Activated CD8-positive, alpha-beta memory T cell treated with anti-CD3 and anti-CD28 coated beads for 48 hours (primary cell): ENCODE measurements at places on chromosomes 3 and 15.
A peak's percentile ranks its signal among the peaks of the same experiment; 100 is the strongest.

DNA sequence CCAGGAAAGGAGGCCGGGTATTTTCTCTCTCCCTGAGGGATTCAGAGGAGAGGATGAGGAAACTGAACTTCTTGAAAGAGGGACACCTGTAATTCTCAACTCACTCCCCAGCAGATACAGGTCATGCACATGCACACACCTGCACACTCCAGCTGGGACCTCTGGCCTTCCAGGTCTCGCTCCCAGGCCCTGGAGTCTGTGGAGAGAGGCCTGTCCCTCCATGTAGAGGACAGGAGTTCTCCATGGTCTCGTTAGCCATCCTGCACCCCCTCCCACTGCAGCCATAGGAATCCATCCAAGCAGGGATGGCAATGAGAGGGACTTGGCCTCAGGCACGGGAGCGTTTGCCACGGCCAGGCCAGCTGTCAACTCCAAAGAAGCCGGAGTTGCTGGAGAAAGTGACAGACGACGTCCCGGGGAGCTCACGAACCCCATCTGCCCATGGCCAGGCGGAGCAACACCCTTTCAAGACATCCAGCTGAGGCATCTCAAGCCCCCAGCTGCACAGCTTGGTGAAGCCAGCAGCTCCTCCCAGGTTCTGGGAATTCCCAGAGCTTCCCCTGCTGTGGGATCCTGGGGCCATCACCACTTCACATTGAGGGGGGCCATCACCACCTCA is 223.3 kb downstream of the UACA start:
- no peak for DNase-seq

DNA sequence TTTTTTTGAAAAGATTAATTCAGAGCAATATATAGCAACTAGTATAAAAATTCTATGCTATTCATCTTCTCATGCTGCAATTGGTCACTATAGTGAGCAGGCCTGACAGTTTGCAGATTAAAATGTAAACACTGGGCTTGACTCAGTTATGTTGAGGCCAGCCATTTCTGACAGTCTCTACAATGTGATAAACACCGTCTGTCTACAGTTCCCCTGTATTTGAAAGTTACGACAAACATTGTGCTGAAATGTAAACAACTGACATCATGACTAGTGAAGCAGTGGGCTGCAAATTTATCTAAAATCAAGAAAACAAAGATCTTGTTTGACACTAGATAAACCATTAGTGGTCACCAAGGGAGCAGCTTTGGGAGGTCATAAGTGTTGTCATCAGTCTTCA is 197.4 kb downstream of the ISL2 start:
- DNase-seq: no peak

- DNase-seq: no peak
Measured at GRCh38 chr3:69323941-69324340, 61.9 kb downstream of the FRMD4B start.

DNA sequence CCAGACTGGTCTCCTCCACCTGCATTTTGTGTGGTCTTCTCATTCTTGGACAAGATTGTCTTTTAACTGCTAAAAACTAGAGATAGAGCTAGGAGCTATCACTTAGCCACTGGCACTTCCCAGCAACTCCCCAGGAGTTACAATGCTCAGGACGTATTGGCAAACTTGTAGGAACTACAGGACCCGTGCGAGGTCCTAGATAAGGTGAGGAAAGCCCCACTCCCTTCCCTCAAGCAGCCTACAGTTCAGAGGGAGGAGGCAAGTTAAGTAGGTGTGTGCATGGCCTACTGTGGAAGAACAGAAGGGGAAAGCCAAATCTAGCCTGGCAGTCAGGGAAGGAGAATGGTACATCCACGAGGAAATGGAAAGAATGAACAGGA is 504.7 kb upstream of the PROK2 start:
- no peak for DNase-seq

GRCh38 chr3:49058011-49058410 is 28.8 kb upstream of the IMPDH2 start:
- no peak for DNase-seq

GRCh38 chr3:55467099-55467498 is 20.0 kb downstream of the WNT5A start:
- DNase-seq: no peak

DNA sequence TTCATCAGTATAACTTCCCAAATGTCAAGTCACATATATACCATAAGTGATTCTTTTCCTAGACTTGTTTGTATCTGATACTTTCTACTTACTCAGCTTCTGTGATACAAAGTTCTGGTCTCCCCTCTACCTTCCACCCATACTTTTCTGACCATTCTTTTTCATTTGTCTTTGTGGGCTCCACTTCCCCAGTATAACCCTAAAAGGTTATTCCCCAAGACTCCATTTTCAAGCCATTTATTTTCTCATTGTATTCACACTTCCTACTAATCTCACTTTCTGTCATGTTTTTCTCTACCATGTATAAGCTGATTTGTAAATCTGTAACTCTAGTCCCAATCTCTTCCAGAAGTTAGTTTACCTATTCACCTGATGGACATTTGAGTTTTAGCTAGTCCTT is 34.0 kb downstream of the IQCB1 start:
- DNase-seq: no peak

DNA sequence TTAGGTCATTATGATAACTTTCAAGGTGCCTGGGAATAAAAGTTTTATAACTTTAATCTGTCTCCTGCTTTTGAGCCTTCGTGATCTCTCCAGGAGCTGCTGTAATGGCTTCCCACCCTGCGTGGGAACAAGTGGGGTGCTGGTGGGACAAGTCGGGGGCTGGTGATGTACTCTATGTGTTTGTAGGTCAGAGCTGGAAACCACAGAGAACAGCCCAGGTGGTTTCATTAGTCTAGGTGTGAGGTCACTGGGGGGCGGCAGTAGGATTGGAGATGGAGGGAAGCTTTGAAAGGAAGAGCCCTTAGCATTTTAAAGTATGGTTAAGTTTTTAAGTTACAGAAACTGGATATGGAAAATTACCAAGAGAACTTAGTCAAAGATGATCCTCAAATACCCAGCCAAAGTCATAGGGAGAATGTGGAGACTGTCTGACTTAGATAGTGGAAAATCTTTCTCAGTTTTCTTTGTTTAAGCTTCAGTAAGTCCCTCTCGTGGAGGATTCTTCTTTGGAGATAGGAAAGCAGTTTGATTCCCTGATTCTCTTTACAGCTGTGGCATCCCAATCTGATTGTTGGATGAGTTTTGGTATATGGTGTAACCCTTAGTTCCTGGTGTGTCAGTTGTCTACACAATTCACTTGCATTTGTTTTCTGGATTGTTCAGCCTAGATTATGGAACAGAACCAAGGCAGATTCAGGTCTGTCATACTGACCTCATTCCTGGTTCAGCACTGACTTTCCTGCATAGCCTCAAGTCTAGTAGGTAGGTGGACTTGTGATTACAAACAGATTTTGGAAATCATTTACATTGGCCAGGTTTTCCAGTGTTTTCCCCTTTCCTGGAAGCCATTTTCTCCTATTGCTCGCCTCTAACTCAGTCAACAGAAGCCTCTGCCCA is 115.6 kb downstream of the FNDC3B start:
- DNase-seq: no peak

GRCh38 chr3:52986938-52987337 is 58.9 kb downstream of the SFMBT1 start:
- no peak for DNase-seq

- DNase-seq: no peak
Measured at GRCh38 chr15:63918317-63918672, 84.5 kb upstream of the HERC1 start.

GRCh38 chr3:123385001-123385401 is 63.9 kb downstream of the ADCY5 start:
- no peak for DNase-seq

DNA sequence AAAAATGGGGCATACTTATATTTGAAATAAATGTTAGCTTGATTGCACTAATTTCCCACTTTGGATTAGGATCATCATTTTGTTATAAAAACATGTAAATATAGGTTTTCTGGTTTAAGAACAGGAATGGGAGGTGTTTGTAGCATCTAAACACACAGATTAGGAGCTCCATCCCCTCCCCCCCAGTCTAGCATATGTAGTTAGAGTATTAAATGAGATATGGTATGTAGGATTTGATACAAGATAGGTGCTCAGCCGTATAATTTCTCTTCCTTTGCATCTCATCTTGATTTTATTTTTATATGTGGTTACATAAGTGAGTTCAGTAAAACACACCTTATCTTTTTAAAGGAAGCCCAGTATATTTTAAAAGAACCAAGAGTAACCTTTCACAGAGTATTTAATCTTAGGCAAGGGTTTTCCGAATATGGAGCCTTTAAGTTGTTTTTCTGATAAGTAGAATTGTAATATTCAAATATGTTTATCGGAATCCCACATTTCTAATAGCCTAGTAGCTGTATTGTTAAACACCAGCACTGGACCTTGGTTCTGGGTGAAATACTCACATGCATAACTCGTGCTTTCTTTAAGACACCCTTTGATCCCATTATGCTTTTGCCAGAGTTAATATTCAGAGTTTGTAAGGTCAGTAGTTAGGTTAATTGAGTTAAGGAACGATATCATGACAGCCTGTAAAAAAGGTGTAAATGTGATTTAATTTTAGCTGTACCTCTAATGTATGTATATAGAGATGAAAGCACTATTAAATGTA is 2.3 kb downstream of the SLC25A36 start:
- no peak for DNase-seq

GRCh38 chr3:179967622-179968021 is 69.1 kb downstream of the PEX5L start:
- no peak for DNase-seq

GRCh38 chr15:85706779-85707518 is 87.8 kb downstream of the KLHL25 start:
- no peak for DNase-seq

DNA sequence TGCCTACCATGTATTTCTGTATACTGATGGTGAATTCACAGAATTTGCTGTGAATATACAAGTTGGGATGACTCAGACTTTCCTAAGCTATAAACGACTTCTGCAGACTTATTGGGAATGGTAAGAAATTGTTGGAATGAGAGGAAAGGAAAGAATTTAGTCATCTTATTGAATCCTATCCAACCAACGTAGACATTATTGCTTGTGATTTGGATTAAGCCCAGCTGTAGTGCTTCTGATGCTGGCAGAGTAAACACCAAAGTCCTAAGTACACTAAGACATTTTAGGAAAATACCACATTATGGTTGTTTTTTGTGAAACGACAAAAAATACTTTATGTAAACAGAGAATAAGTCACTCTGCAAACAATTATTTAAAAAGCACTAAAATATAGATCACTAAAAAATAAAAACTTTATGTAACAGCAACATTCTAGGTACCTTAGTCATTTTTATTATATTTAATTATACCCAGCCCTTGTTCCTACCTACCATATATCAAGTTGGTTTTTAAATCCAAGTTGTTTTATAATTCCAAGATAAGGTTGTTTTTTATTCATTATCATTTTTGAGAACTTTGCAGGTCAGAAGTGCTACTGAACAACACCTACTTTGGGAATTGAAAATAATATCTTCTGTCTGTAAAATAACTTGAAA is 99.2 kb upstream of the MLF1 start:
- no peak for DNase-seq

- no peak for DNase-seq
Measured at GRCh38 chr15:76071806-76072205, 12.0 kb downstream of the TMEM266 start.

- DNase-seq: no peak
Measured at GRCh38 chr3:26260139-26260538, 362.4 kb upstream of the LRRC3B start.

DNA sequence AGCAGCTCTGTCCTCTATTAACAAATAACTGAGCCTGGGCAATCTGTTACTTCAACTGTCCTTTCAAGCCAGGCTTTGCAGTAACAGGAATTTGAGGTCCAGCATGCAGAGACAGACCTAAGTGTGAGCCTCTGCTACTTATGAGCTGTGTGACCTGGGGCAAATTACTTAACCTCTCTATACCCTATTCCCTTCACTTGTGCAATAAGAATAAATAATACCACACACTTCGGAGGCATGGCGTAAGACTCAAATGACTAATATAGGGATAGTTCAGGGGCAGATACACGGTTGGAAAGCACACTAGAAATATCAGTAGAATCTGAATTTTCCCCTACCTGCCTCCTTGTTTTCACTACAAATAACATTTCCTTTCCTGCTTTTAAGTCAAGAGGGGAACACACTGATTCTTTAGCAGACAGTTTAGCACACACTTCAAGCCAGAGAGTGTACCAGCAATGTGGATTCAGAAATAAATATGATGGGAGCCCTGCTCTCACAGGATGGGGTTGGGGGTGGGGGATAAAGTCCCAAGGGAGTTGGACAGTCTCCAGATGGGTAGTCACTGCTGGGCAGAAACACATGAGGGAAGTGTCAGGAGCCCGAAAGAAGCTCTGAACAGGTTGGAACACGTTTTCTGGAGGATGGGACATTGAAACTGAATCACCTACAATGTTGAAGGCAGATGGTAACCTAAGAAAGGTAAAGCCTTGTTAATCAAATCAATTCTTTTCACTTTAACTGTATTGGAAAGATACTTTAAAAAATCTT is 61.8 kb upstream of the RBP1 start:
- DNase-seq: no peak

- DNase-seq: peak; percentile 23
Measured at GRCh38 chr15:78264304-78265136, at the start of gene DNAJA4. Gene DNAJA4 (plus strand): TSS chr15:78264562. CDS start chr15:78264764, 202 bp downstream.

DNA sequence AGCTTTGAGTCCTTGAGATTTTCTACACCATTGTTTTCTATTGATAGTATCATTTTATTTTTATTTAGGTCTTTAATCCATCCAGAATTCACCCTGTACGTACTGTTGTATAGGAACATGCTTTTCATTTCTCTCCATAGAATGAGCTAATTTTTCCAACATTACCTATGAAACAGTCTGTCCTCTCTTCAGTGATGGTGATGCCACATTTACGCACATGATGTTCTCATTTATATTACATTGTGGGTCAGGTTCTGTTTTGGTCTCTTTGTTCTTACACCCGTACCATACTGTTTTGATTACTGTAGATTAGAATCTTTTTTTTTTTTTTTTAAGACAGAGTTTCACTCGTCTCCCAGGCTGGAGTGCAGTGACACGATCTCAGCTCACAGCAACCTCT is 17.7 kb upstream of the VWA5B2 start:
- DNase-seq: no peak

- no peak for DNase-seq
Measured at GRCh38 chr3:30452446-30452845, 154.0 kb upstream of the TGFBR2 start.
